ENCODE measurements at places on chromosomes 1 and 21. TPM values are rescaled to one million over a fixed set of nuclear protein-coding genes. Genes with fewer than 3 reads are reported as not detected.

The FCAMR gene
- total RNA-seq = not detected

The NHLH1 gene
- not detected for total RNA-seq

The ANKRD13C gene
- 9.2 TPM for total RNA-seq

The CAMSAP2 gene
- total RNA-seq = 3.9 TPM

The CFAP410 gene
- 13.2 TPM for total RNA-seq

The INAVA gene
- total RNA-seq = not detected

The OR2T33 gene
- not detected for total RNA-seq

The CLEC20A gene
- not detected for total RNA-seq

The PSRC1 gene
- 21.5 TPM for total RNA-seq

The AMY2B gene
- total RNA-seq = 4.1 TPM

The MRPS6 gene
- total RNA-seq = 80.0 TPM

The TEX38 gene
- not detected for total RNA-seq

The SMIM11 gene
- 16.5 TPM for total RNA-seq

The C1orf87 gene
- not detected for total RNA-seq

The CFHR3 gene
- total RNA-seq = not detected

The HAO2 gene
- total RNA-seq = not detected

The EFNA1 gene
- 0.32 TPM for total RNA-seq

The VHLL gene
- total RNA-seq = not detected

The PSMB4 gene
- 398 TPM for total RNA-seq

The SPRR2D gene
- total RNA-seq = not detected

The DIRAS3 gene
- total RNA-seq = not detected

The RGS8 gene
- total RNA-seq = not detected

The ADCY10 gene
- total RNA-seq = 0.24 TPM

The SEC16B gene
- not detected for total RNA-seq

The BGLAP gene
- total RNA-seq = 3.4 TPM

The LRRN2 gene
- total RNA-seq = not detected

The NFASC gene
- 0.20 TPM for total RNA-seq

The KPRP gene
- not detected for total RNA-seq

The RO60 gene
- 48.0 TPM for total RNA-seq

The KCNA3 gene
- total RNA-seq = 15.3 TPM

The SORT1 gene
- total RNA-seq = 0.33 TPM
